RWPE2 (cell line): ENCODE measurements at places on chromosomes 12 and 14.

DNA sequence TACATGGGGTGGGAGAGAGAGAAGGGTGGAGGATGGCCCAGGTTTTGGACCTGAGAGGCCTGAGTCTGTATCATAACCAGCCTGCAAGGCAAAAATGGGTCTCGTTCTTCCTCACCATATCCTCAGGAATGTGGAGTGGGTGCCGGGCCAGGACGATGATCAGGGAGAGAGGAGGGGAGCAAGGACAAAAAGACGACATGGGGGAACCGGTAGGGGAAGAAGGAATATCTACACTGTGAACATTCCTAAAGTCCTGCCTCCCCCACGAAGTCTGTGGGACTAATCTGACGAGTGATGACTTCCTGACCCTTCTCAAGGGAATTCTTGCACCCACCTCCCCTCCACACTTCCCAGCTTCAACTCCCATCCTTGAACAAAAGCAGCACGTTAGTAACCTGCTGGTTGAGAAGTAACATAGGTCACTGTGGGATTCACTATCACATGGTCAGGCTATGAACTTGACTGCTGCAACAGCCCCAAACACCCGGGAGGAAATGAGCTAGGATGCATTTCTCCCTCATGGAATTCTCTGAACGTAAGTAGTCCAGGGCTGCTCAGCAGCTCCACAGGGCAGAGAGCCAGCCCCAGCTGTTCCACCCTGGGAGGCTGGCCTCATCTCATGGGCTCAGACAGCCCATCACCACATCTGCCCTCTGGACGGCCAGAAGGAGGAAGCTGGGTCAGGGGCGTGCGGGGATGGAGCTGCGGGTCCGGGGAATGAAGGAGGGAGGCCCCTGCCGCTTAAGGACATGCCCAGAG, 36.8 kb upstream of the VWF start:
- no peak for DNase-seq

- DNase-seq = peak; percentile 28
Observed at GRCh38 chr14:94679106-94679810, 67.1 kb downstream of the SERPINA3 start.

- no peak for DNase-seq
Observed at GRCh38 chr14:54928216-54928615, 25.6 kb upstream of the GCH1 start.

GRCh38 chr14:20970647-20970982, 15.3 kb downstream of the RNASE2 start:
- DNase-seq = no peak

DNA sequence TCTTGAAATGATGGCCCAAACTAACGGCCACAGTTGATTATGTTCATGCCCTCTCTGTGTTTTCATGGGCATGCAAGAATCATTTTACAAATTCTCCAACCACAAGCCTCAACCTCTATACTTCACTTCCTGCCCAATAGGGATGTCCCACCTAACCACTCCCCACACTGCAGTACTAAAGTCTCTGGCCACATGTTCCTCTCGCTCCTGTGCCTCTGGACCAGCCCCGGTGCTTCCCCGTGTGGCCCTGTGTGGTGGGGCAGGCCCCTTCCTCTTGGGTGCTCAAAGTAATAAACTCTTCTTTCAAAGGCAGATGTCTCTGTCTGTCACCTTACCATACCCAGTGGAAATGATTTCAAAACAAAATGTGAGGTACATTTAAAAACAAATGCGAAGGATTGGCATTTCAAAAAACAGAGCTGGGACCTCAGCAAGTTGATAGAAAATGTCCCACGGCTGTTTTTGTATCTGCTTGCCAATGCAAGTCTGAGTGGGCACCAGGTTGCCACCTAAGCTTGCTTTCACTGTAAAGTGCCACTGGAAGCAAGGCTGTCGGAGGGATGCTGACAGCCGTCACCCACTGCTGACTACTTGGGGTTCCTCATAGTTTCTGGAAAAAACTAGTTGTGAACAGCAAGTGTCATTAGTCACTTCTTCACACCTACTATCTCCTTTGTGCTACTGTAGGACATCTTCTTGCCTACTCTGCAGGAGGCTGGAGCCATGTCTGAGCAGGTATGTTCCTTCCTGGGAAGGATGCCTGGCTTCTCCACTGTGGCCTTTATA, 8.2 kb upstream of the SERPINA11 start:
- no peak for DNase-seq

DNA sequence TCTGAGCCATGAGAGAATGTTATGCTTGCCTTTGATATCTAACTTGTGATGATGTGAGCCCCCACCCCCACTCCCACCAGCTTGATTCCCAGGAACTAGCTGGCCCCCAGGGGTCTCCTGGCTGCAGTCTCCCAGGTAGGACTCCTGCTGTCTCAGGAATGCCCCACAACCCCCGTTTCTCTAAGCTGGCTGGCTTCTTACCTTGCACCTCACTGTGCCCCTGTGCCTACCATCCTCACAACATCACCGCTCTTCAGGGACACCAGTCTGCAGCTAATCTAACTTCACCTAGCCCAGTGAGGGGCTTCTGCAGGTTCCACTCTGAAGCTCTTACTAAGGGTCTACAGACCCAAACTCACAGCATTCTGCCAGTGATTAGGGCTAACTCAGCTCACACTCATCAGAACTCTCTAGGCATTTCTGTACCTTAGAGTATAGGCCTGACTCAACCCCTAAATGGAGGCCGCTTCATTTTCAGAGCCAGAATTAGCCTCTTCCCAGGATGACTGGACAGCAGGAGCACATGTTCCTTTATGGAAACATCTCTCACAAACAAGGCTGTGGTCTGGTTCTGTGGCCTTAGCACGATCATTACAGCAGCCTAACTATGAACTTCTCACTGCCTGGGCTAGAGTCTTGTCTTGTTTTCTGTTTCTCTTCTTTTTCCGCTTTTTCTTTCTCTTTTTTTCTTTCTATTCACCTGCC, 72.8 kb upstream of the IFNG-AS1 start:
- no peak for DNase-seq

- no peak for DNase-seq
Observed at GRCh38 chr14:96233661-96234060, 22.3 kb upstream of the BDKRB1 start.

- DNase-seq = no peak
Observed at GRCh38 chr12:38934686-38935085, 29.3 kb upstream of the CPNE8 start.

DNA sequence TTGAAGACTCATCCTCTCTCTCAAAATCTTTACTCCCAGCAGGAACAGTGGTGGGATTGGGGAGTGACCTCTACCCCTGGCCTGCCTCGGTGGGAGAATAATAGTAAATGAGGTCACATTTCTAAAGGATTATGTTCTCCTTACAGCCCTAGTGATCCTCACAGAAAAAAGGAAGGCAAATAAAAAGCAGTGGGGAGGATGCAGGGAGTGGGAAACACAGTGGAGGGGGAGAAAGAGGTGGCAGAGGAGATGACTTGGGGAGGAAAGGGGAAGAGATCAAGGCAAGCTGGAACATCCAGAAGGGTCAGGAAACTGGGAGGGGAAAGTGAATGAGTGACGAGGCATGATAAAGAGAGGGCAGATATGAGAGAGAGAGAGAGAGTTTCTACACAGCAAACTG, 8.3 kb upstream of the SYNDIG1L start:
- no peak for DNase-seq

DNA sequence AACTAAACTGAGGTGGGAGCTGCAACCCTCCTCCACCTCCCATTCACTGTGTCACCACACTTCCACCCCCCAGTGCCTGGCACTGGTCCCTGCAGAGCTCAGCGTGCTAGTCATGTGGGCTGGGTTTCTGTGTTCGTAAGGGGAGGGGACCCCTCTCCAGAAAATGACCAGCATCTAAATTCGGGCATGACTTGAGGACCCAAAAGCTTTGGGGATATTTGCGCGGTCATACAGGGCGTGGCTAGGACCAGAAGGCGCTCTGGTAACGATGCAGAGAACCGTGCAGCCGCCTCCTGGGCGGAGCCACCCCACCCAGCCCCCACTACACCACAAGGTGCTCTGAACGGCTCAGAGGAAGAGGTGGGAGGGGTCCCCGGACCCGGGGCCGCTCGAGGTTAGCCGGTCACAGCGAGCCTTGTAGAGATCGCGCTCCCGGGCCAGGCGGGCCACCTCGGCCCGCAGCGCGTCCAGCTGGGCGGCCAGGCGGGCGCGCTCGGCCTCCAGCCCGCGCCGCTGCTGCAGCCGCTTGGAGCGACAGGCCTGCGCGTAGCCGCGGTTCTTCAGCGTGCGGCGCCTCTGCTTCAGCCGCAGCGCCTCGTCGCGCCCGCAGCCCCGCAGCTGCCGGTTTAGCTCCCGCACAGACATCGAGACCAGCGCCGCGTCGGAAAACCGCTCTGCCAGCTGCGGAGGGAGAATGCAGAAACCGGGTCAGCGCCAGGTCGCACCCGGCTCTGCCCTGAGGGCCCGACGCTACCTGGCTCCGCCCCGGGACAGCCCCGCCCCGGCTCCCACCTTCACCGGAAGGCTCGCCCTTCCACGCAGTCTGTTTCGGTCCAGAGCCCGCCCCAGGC, 9.8 kb downstream of the CPNE6 start:
- peak; percentile 66 for DNase-seq

- no peak for DNase-seq
Observed at GRCh38 chr14:68551045-68551683, 241.7 kb downstream of the ZFP36L1 start.

- no peak for DNase-seq
Observed at GRCh38 chr14:99075061-99075460, 196.9 kb downstream of the BCL11B start.

- DNase-seq = no peak
Observed at GRCh38 chr14:68249661-68250451, 430.3 kb downstream of the RAD51B start.

- no peak for DNase-seq
Observed at GRCh38 chr12:28036940-28037339, 64.4 kb upstream of the PTHLH start.

DNA sequence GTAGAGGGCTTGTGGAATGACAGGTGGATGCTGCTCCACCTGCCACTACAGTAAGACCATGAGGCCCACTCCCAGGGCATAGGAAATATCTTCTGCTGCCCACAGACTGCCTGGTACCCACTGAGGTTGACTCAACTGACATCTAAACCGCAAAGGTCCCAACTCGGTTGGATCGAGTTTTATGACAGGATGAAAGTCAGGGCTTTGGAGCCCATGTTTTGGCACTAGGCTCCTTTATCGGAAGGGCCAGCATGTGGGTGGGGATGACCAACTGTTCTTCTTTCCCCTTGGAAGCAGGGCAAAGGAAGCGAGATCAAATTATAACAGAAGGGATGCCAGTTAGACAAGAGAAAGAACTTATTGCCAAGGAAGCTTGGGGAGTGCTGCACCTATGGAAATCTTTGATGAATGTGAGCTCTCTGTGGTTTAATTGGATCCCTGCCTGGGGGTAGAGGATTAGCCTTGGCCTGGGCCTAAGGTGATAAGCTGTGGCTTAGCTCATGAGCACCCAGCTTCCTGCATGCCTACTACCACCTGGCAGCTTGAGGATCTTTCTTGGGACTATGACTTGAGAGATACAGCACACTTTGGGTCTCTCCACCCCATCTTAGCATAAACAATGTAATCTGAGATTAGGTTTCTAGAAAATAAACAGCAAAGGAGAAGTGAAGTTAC, 121.8 kb downstream of the KCNA5 start:
- DNase-seq = no peak

GRCh38 chr12:121223292-121224285, 13.7 kb downstream of the P2RX4 start:
- DNase-seq = no peak

DNA sequence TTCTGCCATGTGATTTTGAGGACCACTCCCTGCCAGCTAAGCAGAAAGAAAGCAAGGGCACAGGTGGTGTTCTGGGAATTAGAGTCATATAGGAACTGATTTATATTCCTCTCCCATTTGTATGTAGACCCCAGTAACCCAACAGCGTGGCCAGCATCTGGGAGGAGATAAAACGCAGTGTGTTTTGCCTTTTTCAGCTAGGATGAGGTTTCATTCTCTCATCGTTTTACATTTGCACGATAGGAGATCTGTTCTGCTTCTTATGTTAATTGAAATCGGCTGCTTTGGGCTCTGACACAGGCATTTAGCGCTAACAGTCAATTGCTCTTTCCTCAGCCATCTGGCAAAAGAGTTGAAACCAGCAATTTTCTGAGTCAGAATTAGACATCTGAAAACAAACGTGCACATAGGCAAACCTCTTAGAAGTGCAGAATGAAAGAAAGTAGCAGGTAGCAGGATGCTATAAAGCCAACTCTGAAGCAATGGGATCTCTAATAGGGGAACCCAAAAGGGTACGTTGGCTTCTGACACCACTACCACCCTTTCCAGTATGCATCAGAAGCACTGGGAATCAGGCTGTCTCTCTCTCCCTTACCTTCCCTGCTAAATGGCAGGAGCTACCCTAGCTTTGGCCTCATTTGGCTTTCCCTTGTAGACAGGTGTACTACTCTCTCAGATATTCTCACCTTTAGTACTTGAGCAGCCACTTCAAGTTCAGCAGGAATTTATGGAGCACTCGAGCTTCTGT, 219.1 kb downstream of the PHLDA1 start:
- DNase-seq = no peak

DNA sequence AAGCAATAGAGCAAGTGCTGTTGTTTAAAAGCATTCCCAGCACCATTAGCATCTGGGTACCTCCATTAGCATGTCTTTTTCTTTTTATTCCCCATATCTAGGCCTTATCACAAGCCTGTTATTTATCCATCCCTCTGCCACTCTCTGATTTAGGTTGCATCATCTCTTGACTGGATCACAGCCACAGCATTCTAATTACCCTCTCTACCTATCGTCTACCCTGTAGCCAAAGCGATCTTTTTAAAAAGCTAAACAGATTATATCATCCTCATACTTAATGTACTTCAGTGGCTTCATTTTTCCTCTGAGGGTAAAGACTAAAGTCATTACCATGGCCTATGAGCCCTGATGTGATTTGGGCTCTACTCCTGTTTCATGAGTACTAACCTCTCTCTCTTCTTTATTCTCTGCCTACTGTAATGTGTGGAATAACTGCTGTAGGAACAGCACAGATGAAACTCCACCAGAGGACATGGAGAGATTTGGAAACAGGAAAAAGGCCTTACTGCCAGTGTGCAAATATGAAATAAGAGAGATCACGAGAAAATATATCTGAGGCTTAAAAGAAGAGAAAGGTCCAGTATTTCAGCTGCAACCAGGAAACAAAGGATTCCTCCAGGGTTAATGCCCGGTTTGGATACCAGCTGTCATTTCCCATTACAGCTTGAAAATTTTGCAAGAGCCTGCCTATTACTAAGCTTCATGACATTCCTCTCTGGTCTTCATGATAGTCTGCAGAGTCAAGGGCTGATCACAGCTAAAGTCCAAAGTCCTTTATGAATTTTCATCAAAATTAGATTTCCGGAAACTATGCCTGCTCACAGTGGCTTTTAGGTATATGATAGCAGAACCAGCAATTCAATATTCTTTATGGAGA, 422.5 kb upstream of the PDE3A start:
- no peak for DNase-seq

DNA sequence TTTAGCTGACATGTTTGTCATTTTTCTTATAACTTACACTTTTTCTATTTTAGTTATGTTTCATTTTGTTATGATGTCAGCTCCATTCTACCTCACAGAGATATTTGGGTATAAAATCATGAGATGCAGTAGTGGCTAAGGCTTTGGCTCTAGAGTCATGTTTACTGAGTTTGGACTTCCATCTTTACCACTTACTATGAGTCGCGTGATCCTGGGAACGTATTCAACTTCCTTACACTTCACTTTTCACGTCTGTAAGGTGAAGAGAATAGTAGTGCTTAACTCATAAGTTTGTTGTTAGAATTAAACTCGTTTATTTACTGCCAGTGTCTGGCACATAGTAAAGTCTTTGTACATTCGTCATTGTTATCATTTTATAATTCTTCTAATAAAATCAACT, 126.3 kb downstream of the ERC1 start:
- DNase-seq = no peak

- DNase-seq = peak; percentile 80
Observed at GRCh38 chr14:101480747-101481530, 80.4 kb upstream of the DIO3 start.
